ENCODE measurements at places on chromosomes 2 and 18. TPM values are rescaled to one million over a fixed set of nuclear protein-coding genes. Genes with fewer than 3 reads are reported as not detected.

DNA sequence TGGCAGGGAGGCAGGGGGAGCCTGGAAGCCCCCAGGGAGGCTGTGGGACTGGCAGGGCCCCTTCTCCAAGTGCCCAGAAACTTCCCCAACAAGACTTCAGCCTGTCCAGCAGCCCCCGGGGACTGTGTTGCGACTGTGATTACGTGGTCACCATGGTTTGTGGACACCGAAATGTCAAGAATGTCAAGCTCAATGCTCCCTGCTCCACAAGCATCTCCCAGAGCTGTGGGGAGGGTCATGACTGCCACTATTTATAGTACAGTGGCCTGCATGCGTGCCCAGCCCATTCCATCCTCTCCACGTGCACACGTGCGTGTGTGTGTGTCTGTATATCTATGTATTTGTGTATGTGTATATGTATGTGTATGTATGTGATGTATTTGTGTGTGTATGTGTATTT is 93.8 kb upstream of the MBOAT2 start:
- no peak overlapping the region for H3K27ac ChIP-seq
- no peak overlapping the region for H3K4me3 ChIP-seq
- no peak for DNase-seq
- no peaks in the 10 kb centered on the region for H3K27me3 ChIP-seq
- H3K36me3 ChIP-seq: no peaks in the 10 kb centered on the region

DNA sequence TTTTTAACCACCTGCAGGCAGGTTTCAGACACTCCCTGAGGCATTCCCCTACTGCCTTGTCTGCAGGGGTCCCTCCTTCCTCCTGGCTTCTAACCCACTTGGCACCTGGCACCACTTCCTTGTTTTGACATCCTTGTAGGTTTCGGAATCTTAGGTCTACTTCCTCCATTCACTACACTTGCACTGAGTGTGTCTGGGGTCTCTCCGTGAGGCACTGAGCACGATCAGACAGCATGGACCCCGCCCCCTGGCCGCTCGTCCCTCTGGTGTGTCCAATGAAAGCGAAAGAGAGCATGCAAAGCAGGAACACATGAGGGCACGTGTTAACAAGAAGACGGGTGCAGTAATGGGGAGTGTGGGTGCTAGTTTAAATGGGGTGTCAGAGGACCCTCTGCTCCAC is 63.8 kb downstream of the HAUS1 start:
- H3K4me1 ChIP-seq: no peaks in the 10 kb centered on the region
- H3K27ac ChIP-seq: no peak overlapping the region
- H3K4me3 ChIP-seq: no peak overlapping the region
- no peaks in the 10 kb centered on the region for H3K36me3 ChIP-seq
- DNase-seq: no peak

DNA sequence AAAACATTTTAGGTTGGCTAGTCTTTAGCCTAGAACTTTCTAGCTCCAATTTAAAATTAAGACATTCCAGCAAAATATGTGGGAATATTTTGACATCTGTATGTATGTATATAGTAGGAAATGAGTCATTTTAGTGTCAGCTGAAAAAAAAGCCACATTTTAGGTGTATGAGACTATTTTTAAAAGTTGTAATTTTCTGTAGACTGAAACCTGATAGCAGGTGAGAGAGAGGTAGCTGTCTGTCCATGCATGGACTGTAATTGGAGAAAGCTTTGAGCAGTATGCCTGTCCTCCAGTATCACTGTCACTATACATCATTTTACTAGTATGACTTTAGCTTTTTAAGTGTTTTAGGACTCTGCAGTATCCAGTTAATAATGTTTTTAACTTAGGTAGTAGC is 26.1 kb upstream of the PPP1R1C start:
- H3K27ac ChIP-seq: no peak overlapping the region
- no peak for DNase-seq
- H3K4me3 ChIP-seq: no peak overlapping the region
- H3K36me3 ChIP-seq: no peaks in the 10 kb centered on the region
- no peaks in the 10 kb centered on the region for H3K27me3 ChIP-seq

GRCh38 chr2:10141736-10142639 is 19.4 kb downstream of the RRM2 start:
- H3K4me3 ChIP-seq: no peak overlapping the region
- H3K27me3 ChIP-seq: no peaks in the 10 kb centered on the region
- no peaks in the 10 kb centered on the region for H3K4me1 ChIP-seq
- H3K36me3 ChIP-seq: no peaks in the 10 kb centered on the region

- DNase-seq: no peak
- no peaks in the 10 kb centered on the region for H3K36me3 ChIP-seq
- H3K4me3 ChIP-seq: no peak overlapping the region
- H3K27me3 ChIP-seq: no peaks in the 10 kb centered on the region
- H3K27ac ChIP-seq: no peak overlapping the region
Observed at GRCh38 chr2:73034661-73035375, 36.7 kb downstream of the SFXN5 start.

- no peaks in the 10 kb centered on the region for H3K4me1 ChIP-seq
- H3K27me3 ChIP-seq: no peaks in the 10 kb centered on the region
- H3K4me3 ChIP-seq: no peak overlapping the region
Observed at GRCh38 chr2:29782549-29783458, 138.6 kb downstream of the ALK start.

SLC4A5 gene
- 6.2 TPM for total RNA-seq

SKA1 gene
- 2.6 TPM for total RNA-seq

NDC80 gene
- 2.7 TPM for total RNA-seq

FAP gene
- total RNA-seq: not detected

Data from prostate gland (tissue), 2 donors.